Melanocyte of skin (primary cell): ENCODE measurements at places on chromosomes 6 and 20. TPM values are rescaled to one million over a fixed set of nuclear protein-coding genes. Genes with fewer than 3 reads are reported as not detected.

Gene CRISP3
- not detected in 2 replicates for total RNA-seq

Gene PRSS35
- under 0.01 TPM in 1 of 2 replicates, not detected in the other for total RNA-seq

Gene STX11
- total RNA-seq = 9.1 and 13.0 TPM in 2 replicates

Gene SLC13A3
- total RNA-seq = 1.8 and 3.1 TPM in 2 replicates

Gene PAX1
- total RNA-seq = not detected in 2 replicates

Gene TTLL9
- 0.34 TPM in 1 of 2 replicates, not detected in the other for total RNA-seq

Gene BICRAL
- total RNA-seq = 4.8 and 7.3 TPM in 2 replicates

Gene TRPC4AP
- total RNA-seq = 66.9 and 74.3 TPM in 2 replicates

Gene EPB41L1
- 4.8 and 10.2 TPM in 2 replicates for total RNA-seq

Gene TSPO2
- not detected in 2 replicates for total RNA-seq

Gene SOX18
- 0.33 TPM in 1 of 2 replicates, not detected in the other for total RNA-seq
